Caki2 (cell line): ENCODE measurements at places on chromosomes 4 and X.

- DNase-seq, result no peak
These were observed 148.9 kb upstream of the JADE1 start for GRCh38 chr4:128660361-128661215.

GRCh38 chrX:12955882-12956703, 18.8 kb upstream of the TMSB4X start:
- DNase-seq, result no peak

- DNase-seq, result no peak
These were observed 207.1 kb downstream of the TRAM1L1 start for GRCh38 chr4:116878280-116878679.

GRCh38 chrX:140709421-140709846, at the start of gene LINC00632:
TSS of gene LINC00632 (plus strand) at chrX:140709759.
- DNase-seq, result no peak

- no peak for DNase-seq
These were observed 37.0 kb downstream of the HTRA3 start for GRCh38 chr4:8306511-8307021.
